ENCODE measurements at places on chromosomes 1 and 21. TPM values are rescaled to one million over a fixed set of nuclear protein-coding genes. Genes with fewer than 3 reads are reported as not detected.

The ADAMTS4 gene
- total RNA-seq: 0.40 TPM

The CYP4A11 gene
- not detected for total RNA-seq

The HSD11B1 gene
- 4.5 TPM for total RNA-seq

The IL19 gene
- total RNA-seq: not detected

The LCE1E gene
- not detected for total RNA-seq

The ARMH1 gene
- total RNA-seq: 67.3 TPM

The CAMK2N1 gene
- total RNA-seq: 0.48 TPM

The TDRD5 gene
- total RNA-seq: not detected

The NPPA gene
- total RNA-seq: not detected

The ACTA1 gene
- total RNA-seq: not detected

The FCRL1 gene
- not detected for total RNA-seq

The SLC30A10 gene
- total RNA-seq: not detected

The HAX1 gene
- 225 TPM for total RNA-seq

The PLK3 gene
- 52.7 TPM for total RNA-seq

The OR2L2 gene
- 0.11 TPM for total RNA-seq

The TNFSF18 gene
- not detected for total RNA-seq

The ZFP69B gene
- total RNA-seq: 4.6 TPM

The GJA9 gene
- not detected for total RNA-seq

The KCNN3 gene
- total RNA-seq: 0.25 TPM

The GFI1 gene
- 47.7 TPM for total RNA-seq

The BRDT gene
- total RNA-seq: not detected

The BACE2 gene
- total RNA-seq: 0.50 TPM

The SEC16B gene
- not detected for total RNA-seq

The SIK1 gene
- total RNA-seq: 6.4 TPM

The GPR25 gene
- total RNA-seq: not detected

The SCYL3 gene
- 12.0 TPM for total RNA-seq

The FMO5 gene
- total RNA-seq: 0.37 TPM

The MRPS6 gene
- total RNA-seq: 102 TPM

The CCDC27 gene
- total RNA-seq: not detected

The TENT5C gene
- total RNA-seq: 6.4 TPM

The SPOCD1 gene
- 0.79 TPM for total RNA-seq

The RPTN gene
- not detected for total RNA-seq

The UBXN10 gene
- 0.63 TPM for total RNA-seq

The MASP2 gene
- not detected for total RNA-seq

The GPR37L1 gene
- total RNA-seq: not detected

The KIF26B gene
- total RNA-seq: 0.23 TPM

The SPRR3 gene
- not detected for total RNA-seq

The KRTAP11-1 gene
- total RNA-seq: not detected

The RCSD1 gene
- total RNA-seq: 62.0 TPM

The GPR52 gene
- total RNA-seq: 0.55 TPM

The CLCA1 gene
- not detected for total RNA-seq

The RER1 gene
- 146 TPM for total RNA-seq

The LEPR gene
- total RNA-seq: 3.7 TPM

The ESPN gene
- total RNA-seq: 0.14 TPM

The CACNA1S gene
- not detected for total RNA-seq

The CFAP141 gene
- not detected for total RNA-seq

The OPTC gene
- not detected for total RNA-seq

The HES3 gene
- total RNA-seq: not detected

The CFHR4 gene
- total RNA-seq: not detected

The ZMYND12 gene
- total RNA-seq: 0.64 TPM

The PKLR gene
- not detected for total RNA-seq

The MTARC2 gene
- total RNA-seq: not detected

The AMY2A gene
- total RNA-seq: not detected

The SLC50A1 gene
- 50.2 TPM for total RNA-seq
